ENCODE measurements at places on chromosomes 1 and 21. TPM values are rescaled to one million over a fixed set of nuclear protein-coding genes. Genes with fewer than 3 reads are reported as not detected.

The BNIPL gene
- not detected for total RNA-seq

The FAM43B gene
- total RNA-seq: not detected

DNA sequence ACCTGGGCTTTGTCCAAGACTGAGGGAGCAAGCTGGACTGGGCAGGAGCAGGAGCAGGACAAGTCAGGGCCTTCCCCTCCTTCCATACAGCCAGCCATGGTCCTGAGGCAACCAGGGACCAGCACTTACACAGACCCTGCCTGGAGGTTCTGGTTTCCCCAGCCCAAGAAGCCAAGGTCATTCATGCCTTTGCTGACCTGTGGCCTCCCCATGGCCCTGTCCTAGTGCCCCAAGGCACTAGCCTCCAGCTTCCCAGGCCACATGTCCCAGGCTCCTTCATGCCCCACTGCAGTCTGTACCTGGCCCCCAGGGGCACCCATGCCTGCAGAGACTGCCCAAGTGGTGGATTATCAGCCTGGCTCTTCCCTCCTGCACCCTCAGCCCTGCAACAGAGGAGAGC is 243.9 kb downstream of the TOMM20 start:
- DNase-seq: no peak

- DNase-seq: no peak
Measured at GRCh38 chr1:33025180-33025569, 11.5 kb downstream of the AK2 start.

- no peak for DNase-seq
Measured at GRCh38 chr1:12201352-12202189, 28.3 kb upstream of the VPS13D start.

GRCh38 chr21:40769231-40769630 is 77.7 kb downstream of the DSCAM start:
- no peak for DNase-seq

DNA sequence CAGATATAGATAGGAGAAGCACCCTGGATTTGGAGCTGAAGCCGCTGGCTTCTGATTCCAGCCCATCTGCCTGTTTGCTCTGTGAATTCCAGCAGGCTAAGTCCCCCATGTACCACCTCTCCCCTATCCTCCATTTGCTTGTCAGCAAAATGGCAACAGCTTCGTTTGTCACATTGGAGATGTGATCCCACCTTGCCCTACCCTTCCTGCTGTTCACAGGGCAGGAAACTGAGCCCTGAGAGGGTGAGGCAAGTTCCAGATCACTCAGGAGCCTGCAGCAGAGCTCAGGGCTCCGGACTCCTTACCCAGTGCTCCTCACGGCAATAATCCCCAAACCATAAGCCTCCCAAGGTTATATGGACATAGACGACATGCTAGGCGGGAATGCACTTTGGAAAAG is 14.9 kb downstream of the SLC2A1 start:
- no peak for DNase-seq

DNA sequence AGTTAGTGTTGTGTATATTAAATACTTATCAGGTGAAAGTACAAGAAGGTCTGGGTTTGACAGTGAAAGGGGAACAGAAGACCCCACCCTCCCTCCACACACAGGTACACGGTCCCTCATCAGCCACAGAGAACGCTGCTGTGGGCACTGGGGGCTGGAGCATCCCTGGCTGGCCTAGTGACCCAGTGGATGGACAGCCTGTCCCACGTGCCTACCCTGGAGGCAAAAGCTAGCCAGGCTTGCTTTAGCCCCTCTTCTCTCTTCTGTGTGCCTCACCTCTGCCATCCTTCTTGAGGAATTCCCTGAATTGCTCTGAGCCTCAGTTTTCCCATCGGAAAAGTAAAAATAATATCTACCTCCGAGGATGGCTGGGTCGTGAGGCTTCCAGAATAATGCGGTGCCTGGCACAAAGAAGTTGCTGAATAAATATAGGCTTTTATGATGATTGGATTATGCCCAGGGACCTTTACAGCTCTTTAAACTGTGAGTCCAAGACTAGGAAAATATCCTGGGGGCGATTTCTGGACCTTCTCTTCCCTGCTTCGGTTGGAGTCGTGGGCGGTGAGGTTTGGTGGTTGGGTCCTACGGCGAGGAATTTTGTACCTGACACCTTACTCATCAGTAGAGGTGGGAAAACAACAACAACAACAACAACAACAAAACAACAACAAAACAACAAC is 918 bp downstream of the IFNLR1 start:
- DNase-seq: no peak

Measured in GM23248 (cell line).